ENCODE measurements at places on chromosomes 5 and 9. TPM values are rescaled to one million over a fixed set of nuclear protein-coding genes. Genes with fewer than 3 reads are reported as not detected.
A peak's percentile ranks its signal among the peaks of the same experiment; 100 is the strongest.

Gene KIAA1958
- 10.5 TPM for total RNA-seq

DNA sequence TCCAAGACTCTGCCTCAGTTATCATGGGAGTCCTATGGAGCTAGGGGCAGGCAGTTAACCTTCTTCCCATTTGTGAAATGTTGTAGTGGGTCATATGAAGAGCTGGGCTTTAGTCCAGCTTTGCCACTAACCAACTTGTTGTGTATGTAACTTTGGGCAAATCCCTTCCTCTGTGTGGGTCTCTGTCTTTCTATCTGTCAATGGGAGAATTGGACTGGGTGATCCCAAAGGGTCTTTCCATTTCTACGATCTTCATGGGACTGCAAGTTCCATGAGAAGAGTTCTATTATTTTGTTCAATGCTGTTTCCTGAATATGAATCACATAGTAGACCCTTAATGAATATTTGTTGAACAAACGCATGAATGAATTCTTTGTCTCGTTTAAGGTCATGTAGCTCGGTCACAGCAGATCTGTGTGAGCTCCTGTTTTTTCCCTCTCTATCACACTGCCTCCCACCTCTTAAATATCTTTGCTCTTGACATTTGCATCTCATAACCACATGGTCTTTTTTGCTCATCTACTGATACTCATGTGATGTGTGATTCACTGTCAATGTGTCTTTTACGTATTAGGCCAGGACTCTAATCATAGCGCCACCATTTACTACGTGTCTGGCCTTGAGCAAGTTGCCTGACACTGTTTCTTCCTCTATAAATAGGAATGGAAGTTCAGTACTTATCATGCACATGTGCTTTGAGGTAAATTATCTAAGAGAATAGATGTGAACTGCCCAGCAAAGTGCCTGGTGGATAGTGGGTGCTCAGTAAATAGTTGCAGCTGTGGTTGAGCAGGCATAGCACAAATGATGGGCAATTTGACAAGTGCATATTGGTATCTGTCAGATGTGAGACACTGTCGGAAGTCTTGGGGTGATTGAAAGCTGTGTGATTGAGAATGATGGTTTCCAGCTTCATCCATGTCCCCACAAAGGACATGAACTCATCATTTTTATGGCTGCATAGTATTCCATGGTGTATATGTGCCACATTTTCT is 37.4 kb downstream of the PTTG1 start:
- H3K27ac ChIP-seq = peak overlapping the region; percentile 50
- DNase-seq = no peak
- H3K27me3 ChIP-seq = no peaks in the 10 kb centered on the region

Gene CDH12
- 2.9 TPM for total RNA-seq

DNA sequence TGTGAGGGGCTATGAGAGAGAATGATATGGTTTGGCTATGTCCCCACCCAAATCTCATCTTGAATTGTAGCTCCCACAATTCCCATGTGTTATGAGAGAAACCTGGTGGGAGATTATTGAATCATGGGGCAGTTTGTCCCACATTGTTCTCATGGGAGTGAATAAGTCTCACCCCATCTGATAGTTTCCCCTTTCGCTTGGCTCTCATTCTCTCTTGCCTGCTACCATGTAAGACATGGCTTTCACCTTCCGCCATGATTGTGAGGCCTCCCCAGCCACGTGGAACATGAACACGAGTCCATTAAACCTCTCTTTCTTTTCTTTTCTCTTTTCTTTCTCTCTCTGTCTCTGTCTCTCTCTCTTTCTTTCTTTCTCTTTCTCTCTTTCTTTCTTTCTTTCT is 743.4 kb upstream of the CTNND2 start:
- no peak for DNase-seq
- H3K27ac ChIP-seq = no peak overlapping the region

Gene FAM163B
- not detected for total RNA-seq

- no peaks in the 10 kb centered on the region for H3K4me1 ChIP-seq
- no peak overlapping the region for H3K27ac ChIP-seq
- no peaks in the 10 kb centered on the region for H3K27me3 ChIP-seq
- no peak for DNase-seq
These were observed 50.3 kb downstream of the COL5A1 start for GRCh38 chr9:134691695-134692572.

- no peaks in the 10 kb centered on the region for H3K36me3 ChIP-seq
- H3K27ac ChIP-seq = no peak overlapping the region
- no peak overlapping the region for H3K4me3 ChIP-seq
- DNase-seq = no peak
- H3K4me1 ChIP-seq = peaks cover 32% of the 10 kb centered on the region
These were observed 54.6 kb upstream of the MAP3K1 start for GRCh38 chr5:56760723-56761122.

Gene KIF4B
- total RNA-seq = not detected

- H3K36me3 ChIP-seq = no peaks in the 10 kb centered on the region
- DNase-seq = no peak
- no peaks in the 10 kb centered on the region for H3K27me3 ChIP-seq
- no peak overlapping the region for H3K27ac ChIP-seq
- H3K4me3 ChIP-seq = no peak overlapping the region
- peaks cover 7% of the 10 kb centered on the region for H3K4me1 ChIP-seq
These were observed 31.1 kb upstream of the GRXCR2 start for GRCh38 chr5:145903867-145904266.

Gene BRD3
- 30.8 TPM for total RNA-seq
